ENCODE measurements at places on chromosomes 16 and 17. TPM values are rescaled to one million over a fixed set of nuclear protein-coding genes. Genes with fewer than 3 reads are reported as not detected.

GRCh38 chr17:56929362-56929969 is 15.6 kb upstream of the TRIM25 start:
- no peak for DNase-seq

- DNase-seq: no peak
Measured at GRCh38 chr17:30570596-30571265, 93.5 kb downstream of the GOSR1 start.

DNA sequence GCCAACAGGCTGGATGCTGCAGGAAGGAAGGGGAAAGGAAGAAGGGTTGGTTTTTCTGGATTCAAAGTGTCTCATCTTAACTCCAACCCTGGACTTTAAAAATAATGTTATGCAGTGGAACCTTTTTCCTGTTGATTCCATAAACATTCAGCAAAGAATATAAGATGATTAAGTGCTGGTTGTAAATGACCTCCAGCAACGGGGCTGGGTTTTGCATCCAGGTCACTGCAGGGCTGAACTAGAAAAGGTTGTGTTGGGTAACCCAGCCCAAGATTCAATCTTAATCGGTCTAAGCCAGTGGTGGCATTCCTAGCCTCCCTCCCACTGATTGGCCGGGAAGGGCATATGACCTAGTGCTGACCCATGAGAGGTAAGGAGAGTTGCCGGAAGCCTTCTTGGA is 34.2 kb upstream of the PLCG2 start:
- no peak for DNase-seq

DNA sequence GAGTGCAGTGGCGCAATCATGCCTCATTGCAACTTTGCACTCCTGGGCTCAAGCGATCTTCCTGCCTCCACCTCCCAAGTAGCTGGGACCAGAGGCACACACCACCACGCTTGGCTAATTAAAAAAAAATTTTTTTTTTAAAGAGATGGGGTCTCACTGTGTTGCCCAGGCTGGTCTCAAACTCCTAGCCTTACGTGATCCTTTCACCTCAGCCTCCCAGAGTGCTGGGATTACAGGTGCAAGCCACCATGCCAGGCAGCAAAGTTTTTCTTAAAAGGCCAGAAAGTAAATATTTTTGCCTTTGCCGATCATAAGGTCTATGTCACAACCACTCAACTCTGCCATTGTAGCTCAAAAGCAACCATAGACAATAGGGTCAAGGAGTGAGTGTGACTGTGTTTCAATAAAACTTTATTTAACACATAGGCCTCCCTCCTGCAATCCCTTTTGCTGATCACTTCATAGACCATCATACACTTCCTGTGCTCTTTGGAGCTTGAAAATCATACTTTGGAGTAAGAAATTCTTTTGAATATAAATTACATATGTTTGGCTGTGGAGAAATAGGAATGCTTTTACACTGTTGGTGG is 48.6 kb downstream of the PITPNC1 start:
- no peak for DNase-seq

DNA sequence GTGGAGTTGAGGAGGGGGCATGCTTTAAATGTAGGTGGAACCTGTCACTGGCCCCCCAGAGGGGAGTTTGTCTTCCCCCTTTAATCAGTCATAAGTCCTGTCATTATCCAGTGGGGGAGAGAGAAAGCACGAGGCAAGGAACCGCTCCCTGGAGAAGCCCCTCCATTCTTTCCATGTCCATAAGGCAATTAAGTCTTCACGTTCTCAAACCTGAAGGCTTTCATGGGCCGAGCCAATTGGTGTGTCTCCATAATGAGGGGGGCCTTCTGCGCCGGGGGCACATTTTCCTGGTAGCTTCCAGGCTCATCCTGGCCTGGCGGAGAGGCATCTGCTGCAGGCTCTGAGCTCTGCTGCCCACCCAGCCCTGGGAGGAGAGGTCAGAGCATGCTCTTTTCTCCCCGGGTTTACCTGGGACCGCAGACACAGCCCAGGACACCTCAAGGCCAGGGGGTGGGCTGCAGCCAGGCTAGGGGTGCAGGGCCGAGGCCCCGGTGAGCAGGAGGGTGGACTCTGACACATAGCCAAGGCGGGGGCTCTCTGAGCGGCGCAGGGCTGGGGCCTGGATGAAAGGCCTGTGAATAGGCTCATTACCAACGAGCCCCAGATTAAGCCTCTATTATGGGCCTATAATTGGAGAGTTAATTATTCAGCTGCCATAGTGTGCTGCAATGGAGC is 42.5 kb downstream of the C16orf78 start:
- no peak for DNase-seq

DNA sequence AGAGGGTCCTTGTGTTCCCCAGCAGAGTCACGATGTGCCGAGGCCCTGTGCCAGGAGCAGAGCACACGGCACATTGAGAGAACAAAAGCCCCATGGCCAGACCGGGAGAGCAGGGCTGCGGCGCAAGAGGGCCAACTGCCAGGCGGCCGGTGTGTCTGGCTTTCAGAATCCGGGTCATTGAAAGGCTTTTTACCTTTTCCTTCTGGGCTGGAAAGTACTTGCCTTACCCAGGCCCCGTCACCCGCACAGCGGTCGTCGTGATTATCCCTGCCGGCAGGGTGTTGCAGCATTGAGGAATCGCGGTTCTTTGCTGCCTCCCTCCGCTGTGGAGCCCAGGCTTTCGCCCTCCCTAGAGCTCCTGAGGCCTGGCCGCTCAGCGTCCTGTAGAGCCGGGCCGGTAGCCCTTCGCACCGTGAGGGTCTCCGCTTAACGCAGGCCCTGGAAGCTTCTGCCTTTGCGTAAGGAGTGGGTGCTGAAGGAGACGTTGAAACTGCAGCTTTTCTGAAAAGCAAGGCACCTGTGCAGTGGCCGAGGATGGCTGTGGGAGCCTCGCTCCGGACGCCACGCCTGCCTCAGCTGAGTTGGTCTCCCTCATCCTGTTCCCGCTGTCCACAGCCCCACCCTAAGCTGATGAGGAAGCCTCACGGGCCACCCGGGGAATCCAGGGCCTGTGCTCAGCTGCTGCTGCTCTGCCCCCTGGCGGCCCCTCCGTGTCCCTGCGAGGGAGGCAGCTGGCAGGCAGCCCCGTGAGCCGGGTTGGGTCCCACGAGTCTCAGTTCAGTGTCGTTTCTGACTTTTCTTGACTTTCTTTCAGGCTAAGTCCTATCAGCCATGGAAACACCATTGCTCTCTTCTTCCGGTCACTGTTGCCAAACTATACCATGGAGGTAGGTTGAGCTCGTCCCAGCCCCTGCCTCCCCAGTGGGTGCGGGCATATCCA is 8.6 kb upstream of the MC1R start:
- DNase-seq: peak; percentile 93

DNA sequence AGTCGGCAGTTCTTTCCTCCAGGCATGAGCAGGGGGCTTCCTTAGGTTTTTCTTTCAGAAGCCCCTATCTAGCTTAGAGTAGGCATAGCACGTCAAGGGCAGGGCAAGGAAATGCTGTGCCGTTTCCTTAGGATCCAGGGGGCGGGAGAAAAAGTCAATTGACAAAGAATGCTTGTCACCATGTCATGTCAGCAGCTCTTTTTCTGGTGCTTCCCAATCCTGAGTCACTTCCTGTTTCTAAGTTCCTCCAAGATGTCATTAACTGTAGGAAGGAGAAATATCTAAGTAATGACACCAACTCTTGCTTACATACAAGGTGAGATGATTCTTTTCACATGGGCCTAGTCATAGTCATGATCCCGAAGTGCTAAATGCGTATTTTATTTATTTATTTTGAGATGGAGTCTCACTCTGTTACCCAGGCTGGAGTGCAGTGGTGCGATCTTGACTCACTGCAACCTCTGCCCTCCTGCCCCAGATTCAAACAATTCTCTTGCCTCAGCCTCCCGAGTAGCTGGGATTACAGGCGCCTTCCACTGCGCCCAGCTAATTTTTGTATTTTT is 35.2 kb downstream of the GJC1 start:
- no peak for DNase-seq

DNA sequence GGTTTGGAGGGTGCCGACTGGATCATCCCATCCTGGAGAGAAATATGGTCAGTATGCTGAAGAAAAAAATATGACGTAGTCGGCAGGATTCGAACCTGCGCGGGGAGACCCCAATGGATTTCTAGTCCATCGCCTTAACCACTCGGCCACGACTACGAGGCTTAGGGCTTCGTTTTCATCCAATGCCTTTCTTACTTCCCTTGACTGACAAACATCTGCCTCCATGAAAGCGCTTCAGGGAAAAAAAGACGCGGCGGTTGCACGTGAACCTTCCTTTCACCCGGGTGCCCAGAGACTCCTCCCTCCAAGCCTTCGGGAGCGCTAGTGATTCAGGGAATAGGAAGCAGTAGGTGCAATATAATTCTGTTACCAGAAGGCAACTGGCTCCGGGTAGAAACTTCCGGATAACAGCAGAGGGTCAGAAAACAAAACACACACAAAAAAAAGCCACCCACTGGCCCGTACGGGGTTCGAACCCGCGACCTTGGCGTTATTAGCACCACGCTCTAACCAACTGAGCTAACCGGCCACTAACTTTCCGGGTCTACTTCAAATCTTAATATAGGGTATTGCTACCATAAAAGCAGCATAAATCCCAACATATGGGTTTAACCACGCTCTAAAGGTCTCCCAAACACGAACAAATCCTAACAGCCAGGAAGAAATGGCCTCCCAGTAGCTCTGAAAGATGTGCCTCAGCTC is 16.3 kb upstream of the AURKB start:
- peak; percentile 69 for DNase-seq

DNA sequence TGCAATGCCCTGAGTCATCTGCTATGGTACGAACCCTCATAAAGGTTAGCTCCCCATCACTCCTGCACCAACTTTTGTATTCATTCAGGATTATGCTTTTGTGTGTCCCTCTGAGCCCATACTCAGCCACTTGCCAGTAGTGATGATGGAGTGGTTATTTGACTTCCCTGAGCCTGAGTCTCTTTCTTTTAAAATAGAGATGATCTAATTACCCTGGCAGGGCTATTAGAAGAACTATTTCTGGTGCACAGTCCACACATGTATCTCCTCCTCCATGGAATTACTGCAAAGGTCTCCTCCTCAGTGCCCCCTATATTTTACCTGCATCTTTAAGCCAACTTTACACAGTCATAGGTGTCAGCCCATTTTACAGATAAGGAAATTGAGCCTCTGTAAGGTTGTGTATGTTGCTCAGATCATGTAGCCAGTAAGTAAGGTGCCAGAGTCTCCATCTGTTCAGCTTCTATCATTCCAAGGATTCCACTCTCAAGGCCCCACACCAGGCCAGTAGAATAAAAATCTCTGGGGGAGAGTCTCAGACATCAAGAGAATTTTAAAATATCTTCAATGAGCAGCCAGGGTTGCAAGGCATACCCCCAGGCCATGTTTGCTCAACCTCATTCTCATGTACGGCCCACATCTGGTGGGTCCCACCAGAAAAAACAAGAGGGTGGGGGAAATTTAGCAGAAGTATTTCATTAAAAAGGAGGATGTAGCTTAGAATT is 333.7 kb upstream of the HSBP1 start:
- DNase-seq: no peak

- no peak for DNase-seq
Measured at GRCh38 chr17:48547808-48548522, 3.1 kb upstream of the HOXB2 start.

GRCh38 chr17:64025732-64026294 is 5.4 kb upstream of the ICAM2 start:
- DNase-seq: peak; percentile 84

The GRAP gene
- 0.64 TPM for total RNA-seq

The ARHGAP23 gene
- total RNA-seq: 23.6 TPM

The CA10 gene
- 1.3 TPM for total RNA-seq

The CACNG1 gene
- total RNA-seq: not detected

The PSMD12 gene
- total RNA-seq: 55.7 TPM

The SLC25A39 gene
- 104 TPM for total RNA-seq

The PRDM7 gene
- not detected for total RNA-seq

All from glutamatergic neuron (in vitro differentiated cells).